Right atrium auricular region (tissue), 2 donors: ENCODE measurements at places on chromosomes 6 and 20.

- DNase-seq, result no peak
Observed at GRCh38 chr6:3453413-3454272, 3.2 kb downstream of the SLC22A23 start.

GRCh38 chr20:55888685-55889084, 116.6 kb downstream of the CBLN4 start:
- DNase-seq, result no peak

DNA sequence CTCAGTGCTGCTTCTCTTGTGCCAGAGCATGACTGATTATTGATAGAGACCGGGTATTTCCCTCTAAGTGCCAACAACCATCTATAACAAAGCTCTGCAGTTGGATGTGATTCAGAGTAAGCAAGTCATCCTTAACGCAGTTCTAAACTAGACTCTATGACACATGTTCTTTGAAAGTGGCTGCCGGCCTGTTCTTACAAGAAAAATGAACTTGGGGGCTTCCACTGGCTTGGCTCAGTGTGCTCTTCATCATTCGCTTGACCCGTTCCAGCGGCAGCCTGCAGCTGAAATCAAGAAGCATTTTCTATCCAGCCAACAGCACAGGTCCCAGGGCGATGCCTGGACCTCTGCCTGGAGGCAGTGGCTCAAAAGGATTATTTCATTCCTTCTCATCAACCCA, 29.8 kb downstream of the GFOD1 start:
- DNase-seq, result no peak

DNA sequence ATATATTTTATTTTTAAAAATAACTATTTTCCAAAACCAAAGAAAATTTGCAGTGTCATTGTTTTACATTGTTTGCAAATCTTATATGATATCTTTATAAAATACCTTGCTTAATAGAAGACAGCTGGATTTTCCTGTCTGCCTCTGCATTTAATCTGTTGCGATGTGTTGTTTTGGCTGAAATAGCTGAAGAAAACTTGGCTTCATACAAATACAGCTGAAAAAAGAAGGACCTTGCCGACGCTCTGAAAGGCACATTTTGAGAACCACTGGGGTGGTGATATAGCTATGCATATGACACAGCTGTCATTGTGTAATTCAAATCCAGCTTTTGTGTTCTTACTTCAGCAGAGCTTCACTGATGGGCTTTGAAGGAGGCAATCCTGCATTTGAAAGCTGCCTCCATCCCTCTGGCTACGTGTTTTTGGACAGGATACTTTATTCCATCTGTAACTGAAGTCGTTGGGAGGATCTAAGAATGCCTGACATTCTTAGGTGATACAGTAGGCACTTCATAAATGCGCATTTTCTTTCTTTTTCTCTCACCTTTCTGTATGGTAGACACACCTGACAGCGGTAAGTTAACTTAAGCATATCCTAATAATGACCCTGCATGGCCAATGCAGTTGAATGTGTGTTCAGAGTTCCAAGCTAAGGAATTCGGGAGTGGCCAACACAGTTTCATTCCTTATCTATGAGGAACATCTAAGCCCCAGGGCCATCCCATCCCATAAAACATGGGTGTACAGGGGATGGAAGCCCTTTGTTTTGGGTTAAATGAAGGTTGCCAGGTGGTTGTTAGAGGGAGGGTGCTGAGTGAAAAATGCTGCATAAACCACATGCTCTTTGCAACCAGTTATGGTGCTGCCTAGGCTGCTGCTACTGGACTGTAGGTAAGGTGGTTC, 213.0 kb downstream of the TFAP2A start:
- DNase-seq, result no peak

- DNase-seq, result no peak
Observed at GRCh38 chr6:49551866-49552129, 1.3 kb downstream of the C6orf141 start.

DNA sequence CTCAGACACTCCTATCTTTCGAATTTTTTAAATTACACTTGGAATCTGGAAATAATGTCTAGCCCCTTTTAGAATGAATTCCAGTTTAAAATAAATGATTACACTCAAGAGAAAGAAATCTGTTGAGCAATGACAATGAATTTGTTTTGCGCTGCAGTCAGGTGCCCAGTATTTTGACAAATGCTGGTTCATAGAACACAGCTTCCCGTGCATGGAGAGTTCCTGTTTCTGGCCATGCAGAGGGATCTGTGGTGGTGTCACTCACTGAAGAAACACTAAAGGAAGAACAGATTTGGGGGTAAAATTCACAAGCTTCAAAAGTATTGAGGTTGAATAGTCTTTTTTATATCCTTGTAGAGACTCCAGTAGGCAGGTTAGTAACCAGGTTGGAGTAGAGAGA, 113.4 kb upstream of the CEP85L start:
- DNase-seq, result peak; percentile 46

DNA sequence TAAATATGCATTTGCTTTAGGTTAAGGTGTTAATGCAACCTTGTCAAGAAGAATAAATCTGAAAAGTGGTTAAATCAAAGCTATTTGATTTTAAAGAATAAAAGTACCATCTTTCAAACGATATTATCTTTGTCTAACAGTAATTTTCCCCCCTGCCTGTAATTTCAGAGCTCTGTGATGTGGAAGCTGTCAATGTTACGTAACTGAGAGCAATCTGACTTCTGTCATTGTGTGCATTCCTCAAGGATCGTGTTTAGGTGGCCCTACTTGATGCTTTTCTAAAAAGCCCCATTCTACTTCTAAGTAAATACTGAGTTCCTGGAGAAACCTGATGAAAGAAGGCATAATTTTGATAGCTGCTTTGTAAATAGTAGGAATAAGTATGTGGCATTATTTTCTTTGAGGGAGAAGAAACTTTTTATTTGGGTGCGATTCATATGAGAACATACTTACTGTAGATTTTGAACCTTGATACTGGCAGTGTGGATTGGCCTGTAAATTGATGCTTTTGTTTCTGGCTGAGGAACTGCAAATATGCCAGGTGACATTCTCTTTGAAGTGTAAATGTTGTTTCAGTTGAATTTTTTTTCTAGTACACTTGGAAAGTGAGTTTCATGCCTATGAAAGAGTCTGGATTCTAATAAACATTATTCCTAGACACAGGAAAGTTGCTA, 529.6 kb upstream of the FLRT3 start:
- no peak for DNase-seq

DNA sequence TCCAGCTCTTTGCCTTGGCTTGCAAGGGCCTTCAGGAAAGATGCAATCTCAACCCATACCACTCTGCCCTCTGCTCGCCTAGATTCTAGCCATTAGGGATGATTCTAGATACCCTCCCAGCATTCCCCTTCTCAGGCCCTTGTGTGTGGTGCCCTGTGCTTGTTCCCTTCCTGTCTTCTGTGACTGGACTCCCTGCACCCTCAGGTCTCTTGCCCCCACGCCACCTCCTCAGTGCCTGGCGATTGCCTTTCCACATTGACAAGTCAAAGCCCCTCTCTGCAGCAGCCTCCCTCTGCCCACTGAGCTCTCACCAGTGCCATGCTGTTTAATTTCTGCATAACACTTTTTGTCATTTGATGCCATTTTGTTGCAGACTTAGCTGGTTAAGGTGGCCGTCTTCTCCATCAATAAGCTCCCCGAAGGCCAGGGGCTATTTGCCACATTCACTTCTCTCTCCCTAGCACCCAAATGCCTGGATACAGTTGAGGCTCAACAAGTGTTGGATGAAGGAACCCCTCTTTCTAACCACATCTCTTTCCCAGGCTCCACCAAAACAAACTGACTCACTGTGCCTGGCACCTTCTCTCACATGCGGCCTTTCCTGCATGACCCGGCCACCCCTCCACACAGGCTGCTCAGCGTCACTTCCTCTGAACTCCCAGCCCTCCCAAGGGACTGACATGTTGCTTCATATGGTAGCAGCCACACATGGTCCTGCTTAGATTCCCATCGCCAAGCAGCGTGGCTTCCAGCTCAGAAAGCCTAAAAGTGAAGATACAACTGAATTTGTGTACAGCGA, 4.6 kb upstream of the TXNDC5 start:
- peak; percentile 82 for DNase-seq
